ENCODE measurements at places on chromosomes 12 and 14.

DNA sequence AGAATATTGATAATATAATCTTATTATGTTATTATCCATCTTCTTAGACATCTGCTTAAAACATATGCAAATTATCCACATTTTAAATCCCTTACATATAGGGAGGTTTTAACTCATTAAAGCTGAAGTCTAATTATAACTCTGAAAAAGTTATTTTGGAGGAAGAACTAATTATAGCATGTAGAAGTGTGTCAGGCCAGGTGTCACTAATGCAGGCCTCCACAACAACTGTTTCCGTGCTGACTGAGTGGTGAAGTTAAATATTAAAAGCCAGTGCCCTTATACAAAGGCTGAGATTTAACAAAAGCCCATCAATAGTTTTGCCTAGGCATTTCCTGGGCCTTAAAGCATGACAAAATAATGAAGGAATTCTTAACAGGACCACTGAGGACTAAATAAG is 157.4 kb downstream of the LRRK2 start:
- no peak for DNase-seq

- no peak for DNase-seq
These were observed 6.3 kb upstream of the RIN3 start for GRCh38 chr14:92507174-92507768.

- no peak for DNase-seq
These were observed 11.9 kb downstream of the AEBP2 start for GRCh38 chr12:19451196-19451595.

- DNase-seq = no peak
These were observed 75.0 kb downstream of the RFLNA start for GRCh38 chr12:124369827-124370378.

GRCh38 chr12:92603741-92604432 is 98.9 kb upstream of the PLEKHG7 start:
- DNase-seq = no peak

GRCh38 chr12:78959556-78959955 is 95.0 kb downstream of the SYT1 start:
- no peak for DNase-seq

- DNase-seq = no peak
These were observed 221.4 kb downstream of the TTC6 start for GRCh38 chr14:37816743-37817295.

DNA sequence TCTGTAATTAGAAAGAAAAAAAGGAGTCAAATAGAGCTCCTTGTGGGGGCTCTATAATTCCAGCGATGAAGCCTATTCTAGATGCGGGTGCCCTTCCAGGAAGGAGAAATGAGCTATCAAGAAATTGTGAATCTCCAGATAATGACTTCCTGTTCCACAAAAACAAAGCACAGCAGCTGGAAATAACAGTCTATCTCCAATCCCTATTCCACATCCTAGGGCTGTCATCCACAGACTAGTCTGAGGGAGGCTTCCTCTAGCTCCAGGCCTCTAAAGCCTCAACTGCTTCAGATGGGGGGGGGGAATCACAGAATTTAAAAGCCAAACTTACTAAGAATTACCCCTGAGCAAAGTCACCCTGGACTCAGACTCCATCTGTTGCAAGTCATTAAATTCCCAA is 77.4 kb upstream of the GTF2A1 start:
- no peak for DNase-seq

DNA sequence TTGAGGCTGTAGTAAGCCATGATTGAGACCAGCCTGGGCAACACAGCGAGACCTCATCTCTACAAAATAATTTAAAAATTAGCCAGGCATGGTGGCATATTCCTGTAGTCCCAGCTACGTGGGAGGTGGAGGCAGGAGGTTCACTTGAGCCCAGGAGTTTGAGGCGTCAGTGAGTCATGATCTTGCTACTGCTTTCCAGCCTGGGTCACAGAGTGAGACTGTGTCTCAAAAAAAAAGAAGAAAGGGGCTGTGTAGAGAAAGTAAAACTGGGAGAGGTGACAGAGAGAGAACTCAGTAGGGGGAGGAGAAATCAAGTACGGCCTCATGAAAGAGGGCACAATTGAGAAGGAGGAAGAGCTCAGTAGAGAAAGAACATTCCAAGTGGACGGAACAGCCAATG is 12.4 kb downstream of the TECPR2 start:
- DNase-seq = peak; percentile 6

DNA sequence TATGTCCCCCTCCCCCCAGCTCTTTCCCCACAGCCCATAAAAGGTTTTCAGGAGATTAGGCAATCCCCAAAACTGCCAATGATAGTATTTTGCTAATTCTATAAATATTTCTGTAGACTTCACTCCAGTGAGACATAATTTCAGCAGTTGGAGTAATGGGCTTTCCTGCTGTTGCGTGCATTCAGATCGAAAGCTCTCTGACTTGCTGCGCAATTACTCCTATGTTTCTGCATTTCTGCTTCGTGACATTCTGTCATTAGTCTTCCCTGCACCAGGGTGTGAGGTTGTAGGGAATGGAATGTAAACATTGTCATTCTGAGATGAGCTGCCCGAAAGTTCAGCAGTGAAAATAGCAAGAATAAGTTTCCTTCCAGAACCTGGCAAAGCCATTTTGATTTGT is 58.2 kb downstream of the SAMD4A start:
- DNase-seq = no peak

DNA sequence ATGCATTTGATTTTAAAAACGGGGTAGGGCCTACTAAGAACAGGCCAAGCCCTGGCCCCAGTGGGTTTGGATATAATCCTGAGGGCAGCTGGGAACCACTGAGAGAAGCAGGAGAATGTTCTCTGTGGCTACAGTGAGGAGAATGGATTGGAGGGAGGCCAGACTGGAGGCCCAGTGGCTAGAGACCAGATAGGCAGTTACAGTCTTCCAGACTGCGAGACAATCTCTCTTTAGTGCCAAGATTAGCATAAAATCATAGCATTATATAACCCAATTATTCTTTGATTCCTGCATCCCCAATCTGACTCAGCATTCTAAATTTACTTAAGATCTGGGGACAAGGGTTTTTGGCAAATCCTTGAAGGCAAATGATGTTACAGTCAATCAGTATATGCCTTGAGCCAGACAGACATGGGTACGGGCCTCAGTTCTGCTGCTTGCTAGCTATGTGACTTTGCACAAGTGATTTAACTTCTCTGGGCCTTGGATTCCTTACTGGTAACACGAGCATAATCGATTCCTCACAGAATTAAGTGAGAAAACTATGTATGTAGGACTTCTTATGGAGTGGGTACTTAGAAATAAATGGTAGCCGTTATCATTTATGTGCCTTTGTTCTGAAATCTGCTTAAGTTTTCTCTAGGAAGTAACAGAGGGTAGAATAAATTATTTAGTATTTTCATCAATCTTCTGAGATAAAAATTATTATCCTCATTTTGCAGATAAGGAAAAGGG is 18.3 kb downstream of the NINJ2 start:
- DNase-seq = no peak

GRCh38 chr14:33737446-33737845 is 213.4 kb downstream of the EGLN3 start:
- no peak for DNase-seq

DNA sequence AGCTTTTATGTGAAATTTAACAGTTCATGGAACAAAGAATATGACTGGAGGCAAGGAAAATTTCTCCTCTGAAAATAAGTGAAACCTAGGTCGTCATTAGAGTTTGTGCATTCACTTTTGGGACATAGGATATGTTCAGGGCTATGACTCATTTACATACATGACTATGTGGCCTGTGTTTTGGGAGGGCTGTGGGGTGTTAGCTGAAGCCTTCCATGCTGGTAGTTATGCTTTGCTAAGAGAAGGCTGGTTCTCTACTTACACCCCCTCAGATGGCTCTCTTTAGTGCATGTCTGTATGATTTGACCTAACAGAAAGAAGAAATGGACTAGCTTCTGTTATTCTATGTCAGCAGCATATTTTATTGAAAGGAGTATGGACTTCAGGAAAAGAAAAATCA is 416.5 kb upstream of the GARIN6 start:
- DNase-seq = no peak

DNA sequence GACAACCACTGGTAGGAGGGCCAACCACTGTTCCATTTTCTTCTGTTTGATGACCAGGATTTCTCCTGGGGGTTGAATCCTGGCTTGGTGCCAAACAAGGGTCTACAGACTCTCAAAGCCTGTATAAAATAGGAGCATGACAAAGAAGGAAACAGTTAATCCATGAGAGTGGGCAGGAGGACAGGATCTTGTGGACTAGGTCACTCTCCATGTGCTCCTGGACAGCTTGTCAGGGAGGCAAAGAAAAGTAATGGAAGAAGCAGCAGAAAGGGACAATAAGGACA is 243.7 kb downstream of the AKAP6 start:
- no peak for DNase-seq

- no peak for DNase-seq
These were observed 126.4 kb downstream of the PIWIL1 start for GRCh38 chr12:130463818-130464670.

- no peak for DNase-seq
These were observed 2.4 kb upstream of the KIF26A start for GRCh38 chr14:104135904-104136471.

- no peak for DNase-seq
These were observed 58.3 kb downstream of the STON2 start for GRCh38 chr14:81341781-81342180.

- no peak for DNase-seq
These were observed 114.9 kb downstream of the KIF26A start for GRCh38 chr14:104253223-104253822.

- DNase-seq = no peak
These were observed 33.6 kb upstream of the EMP1 start for GRCh38 chr12:13162904-13163303.

DNA sequence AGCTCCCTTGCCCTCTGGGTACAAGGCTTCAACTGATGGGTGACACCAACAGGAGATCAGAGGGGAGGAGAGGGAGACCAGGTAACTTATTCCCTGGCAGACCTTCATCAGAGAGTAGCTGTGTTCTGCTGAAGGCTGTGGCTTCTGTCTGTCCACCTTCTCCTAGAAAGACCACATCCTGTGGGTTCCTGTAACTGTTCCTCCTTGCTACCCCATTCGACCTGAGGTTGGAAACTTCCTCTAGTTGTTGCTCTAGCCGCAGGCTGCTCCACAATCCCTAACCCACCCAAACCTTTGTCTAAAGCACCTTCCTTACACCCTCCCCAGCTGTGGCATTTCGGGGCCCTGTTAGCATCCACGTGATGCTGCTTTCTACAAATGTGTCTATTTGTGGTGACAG is 454.2 kb downstream of the DPF3 start:
- no peak for DNase-seq

GRCh38 chr12:56571121-56571520 is 49.5 kb downstream of the RBMS2 start:
- no peak for DNase-seq

- DNase-seq = no peak
These were observed 42.8 kb downstream of the IRF2BPL start for GRCh38 chr14:76985540-76986230.

DNA sequence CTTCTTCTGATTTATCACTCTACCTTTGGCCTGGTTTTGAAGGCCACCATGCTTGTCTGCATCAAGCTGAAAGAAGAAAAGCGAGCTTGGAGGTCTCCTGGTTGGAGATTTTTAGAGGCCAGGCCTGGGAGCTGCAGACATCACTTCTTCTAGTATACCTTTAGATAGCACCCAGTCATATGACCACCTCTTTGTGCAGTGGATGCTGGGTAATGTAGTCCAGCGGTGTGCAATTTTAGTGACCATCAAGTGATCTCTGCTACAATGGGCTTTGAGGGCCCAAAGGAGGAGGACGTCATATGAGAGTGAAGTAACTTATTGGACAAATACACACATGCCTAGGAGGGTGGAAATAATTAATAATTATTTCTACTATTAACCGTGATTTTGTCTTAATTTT is 15.2 kb upstream of the WNT5B start:
- DNase-seq = no peak

DNA sequence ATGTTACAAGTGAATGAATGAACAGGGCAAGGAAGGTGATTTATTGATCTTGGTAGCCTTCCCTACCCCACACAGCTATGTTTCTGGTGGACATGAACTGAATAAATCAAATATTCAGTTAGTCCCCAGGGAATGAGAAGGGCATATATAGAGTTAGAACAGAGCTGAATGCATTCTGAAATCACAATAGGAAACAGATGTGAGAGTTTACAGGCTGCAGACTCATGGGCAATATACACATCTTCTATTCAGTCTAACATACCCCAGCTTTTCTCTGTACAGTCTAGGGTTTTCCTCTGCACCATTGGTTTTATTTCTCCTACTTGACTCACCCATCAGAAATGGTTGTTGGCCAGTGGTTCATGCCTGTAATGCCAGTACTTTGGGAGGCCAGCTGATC is 7.3 kb upstream of the STX2 start:
- DNase-seq = no peak

DNA sequence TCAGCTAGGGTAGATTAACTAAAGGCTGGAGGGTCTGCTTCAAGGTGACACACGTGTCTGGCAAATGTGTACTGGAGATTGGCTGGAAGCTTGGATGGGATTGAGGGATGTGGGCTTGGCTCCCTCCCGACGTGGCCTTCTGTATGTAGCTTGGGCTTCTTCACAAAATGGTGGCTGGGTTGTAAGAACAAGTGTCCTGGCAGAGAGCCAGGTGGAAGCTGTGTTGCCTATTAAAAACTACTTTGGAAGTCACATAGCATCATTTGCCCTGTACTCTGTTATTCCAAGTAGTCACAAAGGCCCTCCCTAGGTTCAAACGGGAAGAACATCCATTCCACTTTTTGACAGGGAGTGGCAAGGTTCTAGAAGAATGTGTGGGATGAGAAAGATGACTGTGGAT is 174.1 kb upstream of the PRICKLE1 start:
- DNase-seq = no peak

GRCh38 chr14:79091381-79091963 is 921.3 kb downstream of the NRXN3 start:
- no peak for DNase-seq

- DNase-seq = no peak
These were observed 27.2 kb downstream of the EFCAB11 start for GRCh38 chr14:89927186-89927865.

GRCh38 chr14:91685600-91685999 is 46.3 kb downstream of the CATSPERB start:
- DNase-seq = no peak

DNA sequence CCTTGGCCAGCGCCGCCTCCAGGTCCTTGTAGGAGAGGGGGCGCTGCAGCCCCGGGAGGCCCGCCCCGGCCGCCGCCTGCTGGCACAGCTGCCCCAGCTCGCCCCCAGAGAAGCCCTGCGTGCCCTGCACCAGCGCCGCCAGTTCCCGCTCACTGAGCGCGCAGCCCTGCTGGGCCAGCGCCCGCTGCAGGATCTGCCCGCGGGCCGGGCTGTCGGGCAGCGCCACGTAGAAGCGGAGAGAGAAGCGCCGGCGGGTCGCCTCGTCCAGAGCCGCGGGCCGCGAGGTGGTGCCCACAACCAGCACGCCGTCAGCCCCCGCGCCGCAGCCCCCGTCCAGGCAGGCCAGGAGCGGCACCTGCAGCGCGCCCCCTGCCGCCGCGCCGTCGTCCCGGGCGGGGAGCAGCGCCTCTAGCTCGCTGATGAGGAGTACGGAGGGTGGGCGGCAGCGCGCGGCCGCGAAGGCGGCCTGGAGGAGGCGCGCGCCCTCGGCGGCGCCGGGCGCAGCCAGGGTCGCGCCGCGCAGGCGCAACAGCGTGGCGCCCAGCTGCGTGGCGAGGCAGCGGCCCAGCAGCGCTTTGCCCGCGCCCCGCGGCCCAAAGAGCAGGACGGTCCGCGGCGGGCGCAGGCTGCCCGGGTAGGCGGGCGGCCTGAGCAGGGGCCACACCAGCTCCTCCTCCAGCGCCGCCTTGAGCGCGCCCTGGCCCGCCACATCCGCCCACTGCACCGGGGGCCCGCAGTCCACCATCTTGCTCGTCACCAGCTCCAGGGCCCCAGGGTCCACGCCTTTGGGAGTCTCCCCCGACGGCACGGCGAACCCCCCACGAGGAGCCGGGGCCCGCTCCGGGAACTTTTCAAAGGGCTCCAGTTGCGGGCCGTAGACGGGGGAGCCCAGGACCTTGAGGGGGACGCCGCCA is 27.7 kb downstream of the FIGNL2 start:
- DNase-seq = peak; percentile 75

Data from stimulated activated CD4-positive, alpha-beta T cell treated with anti-CD3 and anti-CD28 coated beads, Interleukin-4, amount 100 ng/mL, for 48 hours (primary cell).